ENCODE measurements at places on chromosomes 2 and 18.

DNA sequence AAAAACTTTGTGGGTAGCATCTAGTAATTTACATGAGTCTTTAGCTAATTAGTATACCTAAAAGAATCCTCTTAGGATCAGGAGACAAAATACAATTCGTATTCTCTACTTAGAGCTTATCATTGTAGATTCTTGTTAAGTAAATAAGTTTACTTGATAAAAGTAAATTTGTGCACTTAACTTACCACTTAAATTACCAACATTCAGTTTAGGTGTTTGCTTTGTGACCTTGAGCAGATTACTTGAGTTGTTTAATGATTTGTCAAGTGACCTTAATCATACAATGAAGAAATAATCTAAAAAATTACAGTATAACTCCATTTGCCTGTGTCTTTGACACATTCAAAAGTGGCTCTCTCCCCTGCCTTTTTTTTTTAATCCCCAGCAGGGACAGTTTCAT lies 67.2 kb upstream of the UBXN4 start:
- no peak for DNase-seq

GRCh38 chr18:47899107-47899840 lies 31.2 kb downstream of the SMAD2 start:
- no peak for DNase-seq

DNA sequence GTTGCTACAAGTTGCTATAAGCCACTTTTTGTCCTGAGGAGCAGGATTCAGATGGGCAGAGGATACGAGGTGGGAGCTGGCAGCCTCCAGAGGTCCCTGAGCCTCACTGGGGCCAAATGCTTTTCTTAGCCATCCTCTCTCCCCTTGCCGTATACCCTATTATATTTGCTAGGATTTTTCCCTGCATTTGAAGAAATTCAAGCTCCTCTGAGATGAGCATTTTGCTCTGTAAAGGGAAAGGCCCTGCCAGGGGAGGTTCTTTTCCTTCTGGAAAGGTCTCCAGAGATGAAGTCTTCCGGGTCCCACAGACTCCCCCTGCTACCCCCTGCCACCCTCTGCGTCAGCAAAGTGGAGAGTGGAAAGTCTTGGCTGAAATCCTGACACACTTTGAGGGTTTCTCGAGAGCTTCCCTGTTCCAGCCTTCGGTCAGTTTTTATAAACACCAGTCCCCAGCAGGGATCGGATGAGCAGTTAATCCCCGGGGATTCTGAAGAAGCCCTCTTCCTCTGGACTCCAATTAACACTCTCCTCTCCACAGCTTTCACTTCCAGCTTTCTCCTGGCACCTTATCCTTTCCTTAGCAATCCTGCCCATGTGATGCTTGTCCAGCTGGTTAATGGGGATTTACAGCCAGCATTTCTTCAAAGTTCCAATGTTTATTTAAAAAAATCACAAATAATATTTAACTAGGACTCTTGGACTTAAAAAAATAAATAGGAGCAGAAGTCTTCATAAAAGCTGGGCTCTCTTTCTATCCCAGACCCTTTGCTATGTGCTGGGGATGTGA lies 13.1 kb downstream of the CYRIA start:
- no peak for DNase-seq

DNA sequence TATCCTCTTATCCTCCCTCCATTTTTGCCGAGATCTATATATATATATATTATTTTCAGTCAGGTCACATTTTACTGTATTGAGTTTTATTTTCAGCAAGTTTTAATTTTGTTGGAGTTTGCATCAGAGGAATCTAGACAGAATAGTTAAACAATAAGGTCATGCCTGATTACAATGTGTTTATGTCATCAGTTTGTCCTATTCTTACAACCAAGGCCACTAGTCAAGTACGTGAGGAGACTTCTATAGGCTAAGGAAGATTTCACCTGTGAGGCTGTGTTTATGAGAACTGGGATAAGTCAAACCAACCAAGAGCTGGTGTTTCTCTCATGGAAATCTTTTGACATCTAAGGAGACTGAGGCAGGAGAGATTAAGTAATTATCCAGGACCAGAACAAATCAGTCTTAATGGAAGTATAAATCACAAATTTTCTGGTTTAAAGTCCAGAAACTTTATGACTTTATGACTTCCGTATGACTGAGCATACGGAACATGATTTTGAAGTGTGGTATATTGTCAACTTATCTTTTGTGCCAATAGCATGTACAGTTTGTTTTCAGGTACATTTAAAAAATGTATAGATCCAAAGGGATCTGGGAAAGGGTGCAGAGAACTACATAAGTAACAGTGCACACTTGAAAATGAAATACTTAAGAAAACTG lies 100.0 kb upstream of the DTNA start:
- no peak for DNase-seq

DNA sequence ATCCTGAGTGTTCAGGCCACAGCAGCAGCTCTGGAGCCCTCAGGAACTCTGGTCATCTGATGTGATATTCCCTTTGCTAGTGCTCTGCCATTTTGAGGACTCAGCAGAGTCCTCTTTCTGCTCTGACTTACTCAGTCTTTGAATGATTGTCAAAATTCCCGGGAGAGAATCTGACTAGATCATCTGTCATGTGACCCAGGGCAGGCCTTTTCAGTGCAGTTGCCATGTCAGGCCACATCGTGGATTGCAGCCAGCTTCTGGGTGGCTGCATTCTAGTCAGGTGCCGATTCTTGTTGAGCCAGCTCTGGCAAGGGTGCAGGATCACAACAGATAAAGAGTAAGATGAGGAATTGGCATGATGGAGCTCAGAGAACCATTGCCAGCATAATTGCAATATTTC lies 795.6 kb downstream of the CPS1 start:
- DNase-seq, result no peak

DNA sequence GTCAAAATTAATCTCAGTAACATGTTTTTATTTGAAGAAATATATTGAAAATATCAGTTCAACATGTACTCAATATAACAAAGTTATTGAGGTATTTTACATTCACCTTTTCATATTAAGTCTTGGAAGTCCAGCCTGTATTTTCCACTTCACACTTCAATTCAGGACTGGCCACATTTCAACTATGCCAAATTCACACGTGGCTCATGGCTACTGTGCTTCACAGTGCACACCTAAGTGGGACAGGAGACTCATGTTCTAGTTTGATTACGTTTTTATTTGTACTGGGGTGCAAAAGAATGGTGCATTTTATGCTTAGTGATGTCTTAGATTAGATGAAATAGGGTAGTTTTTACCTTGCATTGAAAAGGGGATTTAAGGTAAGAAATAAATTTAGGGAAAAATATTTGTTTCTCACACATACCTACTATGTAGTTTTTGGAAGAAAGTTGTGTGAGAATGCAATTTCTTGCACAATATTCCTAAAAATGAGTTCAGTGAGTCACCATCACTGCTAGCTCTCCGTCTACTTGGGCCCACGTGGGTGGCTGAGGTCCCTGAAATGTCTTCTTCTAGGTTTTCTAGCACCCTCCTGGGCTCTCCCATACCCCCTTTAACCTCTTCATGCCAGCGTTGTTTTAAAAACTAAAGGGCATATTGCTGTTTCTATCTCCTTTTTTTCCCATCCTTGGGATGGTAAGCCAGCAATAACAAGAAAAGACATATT lies 87.0 kb downstream of the ST6GAL2 start:
- no peak for DNase-seq

GRCh38 chr2:145601361-145601925 lies 1081.5 kb upstream of the ZEB2 start:
- no peak for DNase-seq

DNA sequence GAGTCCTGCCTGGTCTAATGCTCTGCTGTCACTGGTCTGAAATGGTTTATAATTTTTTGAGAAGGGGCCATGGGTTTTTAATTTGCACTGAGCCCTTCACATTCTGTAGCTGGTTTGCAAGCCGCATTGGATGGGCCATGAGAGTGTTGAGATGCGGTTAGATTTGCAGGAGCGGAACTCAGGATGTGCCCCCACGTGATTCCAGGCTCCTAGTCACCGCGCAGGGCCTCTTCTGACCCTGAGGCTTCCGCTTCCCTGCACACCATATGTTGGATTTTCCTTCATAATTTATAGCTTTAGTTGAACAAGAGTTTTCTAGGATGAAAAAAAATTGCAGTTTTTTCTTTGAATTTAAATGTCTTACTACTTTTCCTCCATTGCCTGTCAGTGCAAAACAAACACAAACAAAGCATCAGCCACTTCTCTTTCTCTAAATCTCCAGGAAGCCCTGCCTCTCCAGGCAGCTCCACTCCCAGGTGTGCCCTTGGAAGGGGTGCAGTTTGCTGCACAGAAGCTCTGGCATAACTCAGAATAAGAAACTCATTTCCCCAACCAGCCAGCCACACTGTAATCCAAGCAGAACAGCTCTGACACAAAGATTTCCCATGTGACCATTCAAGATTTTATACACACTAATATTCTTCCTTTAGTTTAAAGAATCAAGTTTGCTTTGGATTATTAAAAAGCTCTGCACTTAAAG lies 18.4 kb upstream of the TPO start:
- DNase-seq, result no peak

DNA sequence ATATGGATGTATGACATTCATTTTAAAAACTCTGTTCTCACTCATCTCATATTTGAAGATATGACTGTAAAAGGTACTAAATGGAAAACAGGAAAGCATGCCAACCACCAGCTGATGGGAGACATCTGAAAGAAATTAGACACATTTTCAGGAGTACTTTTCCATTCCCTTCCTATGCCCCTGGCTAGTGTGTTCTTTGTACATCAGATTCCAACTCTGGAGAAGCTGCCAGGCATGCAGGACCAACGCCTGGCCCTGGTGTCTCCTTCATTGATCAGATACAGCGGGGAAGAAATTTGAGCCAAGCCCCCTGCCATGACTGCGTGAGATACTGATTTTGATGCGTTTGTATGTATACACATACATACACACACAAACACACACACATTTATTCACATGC lies 599.0 kb upstream of the SYT4 start:
- no peak for DNase-seq

DNA sequence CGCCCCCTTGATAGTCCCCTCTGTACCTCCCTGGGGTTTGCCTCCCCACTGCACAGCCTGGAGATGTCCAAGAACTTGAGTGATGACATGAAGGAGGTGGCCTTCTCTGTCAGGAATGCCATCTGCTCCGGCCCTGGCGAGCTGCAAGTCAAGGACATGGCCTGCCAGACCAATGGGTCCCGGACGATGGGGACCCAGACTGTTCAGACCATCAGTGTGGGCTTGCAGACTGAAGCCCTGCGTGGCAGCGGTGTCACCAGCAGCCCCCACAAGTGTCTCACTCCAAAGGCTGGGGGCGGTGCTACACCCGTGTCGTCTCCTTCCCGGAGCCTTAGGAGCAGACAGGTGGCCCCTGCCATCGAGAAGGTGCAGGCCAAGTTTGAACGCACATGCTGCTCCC lies 119.9 kb downstream of the MTCL1 start:
- DNase-seq, result no peak

DNA sequence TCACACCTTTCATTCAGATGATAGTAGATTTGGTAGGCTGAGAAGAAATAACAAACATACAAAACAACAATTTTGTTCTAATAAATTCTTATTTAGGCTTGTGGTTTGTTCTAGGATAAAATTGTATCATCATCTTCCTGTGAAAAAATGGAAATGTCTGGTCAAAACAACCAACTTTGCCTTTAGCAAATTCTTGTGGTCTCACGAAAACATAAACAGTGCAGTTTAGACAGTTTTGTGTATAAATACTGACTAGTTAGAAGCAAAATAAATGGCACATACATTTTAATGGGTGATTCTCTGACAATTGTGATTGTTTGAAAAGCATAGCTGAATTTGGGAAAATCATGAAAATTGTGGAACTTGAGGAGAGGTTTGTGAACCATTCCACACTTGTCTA lies 180.1 kb downstream of the TDRD15 start:
- no peak for DNase-seq

DNA sequence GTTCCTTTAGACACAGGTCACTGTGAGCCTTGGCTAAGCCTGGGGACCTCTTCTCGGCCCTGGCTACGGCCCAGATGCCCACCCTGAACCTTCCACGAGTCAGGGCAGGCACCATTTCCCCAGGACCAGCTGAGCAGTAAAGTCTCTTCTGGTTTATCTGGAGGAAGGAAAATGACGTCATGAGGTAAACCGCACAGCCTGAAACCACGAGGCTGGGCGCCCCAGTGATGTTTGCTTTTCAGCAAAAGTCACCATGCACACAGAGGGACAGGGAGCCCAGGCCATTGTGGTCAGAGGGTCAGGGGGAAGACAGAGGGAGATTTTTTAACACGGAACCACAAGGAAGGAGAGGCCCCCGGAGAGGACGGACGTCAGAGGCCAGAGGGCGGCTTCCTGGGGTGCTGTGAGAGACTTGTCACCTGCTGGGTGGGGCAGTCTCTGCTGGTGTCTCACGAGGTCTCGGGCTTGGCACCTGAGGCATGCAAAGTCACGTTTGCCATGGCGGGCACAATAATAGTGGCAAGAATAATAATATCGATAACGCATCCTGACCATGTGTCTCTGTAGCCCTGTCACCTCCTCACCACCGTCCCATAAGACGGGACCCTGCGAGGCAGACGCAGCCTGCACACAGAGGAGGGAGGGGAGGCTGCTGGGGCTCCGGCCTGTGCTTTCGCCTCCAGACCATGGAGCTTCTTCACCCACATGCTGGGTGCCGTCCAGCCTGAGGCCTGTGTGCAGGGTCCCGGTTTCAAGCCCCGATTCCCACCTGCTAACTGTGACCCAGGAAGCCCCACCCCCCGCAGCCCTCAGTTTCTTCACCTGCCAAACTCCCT lies 33.2 kb upstream of the FOSL2 start:
- peak; percentile 84 for DNase-seq

- DNase-seq, result no peak
Measured at GRCh38 chr2:76867854-76868253, 654.3 kb downstream of the LRRTM4 start.

- DNase-seq, result no peak
Measured at GRCh38 chr2:170886386-170886785, 42.7 kb upstream of the GORASP2 start.

DNA sequence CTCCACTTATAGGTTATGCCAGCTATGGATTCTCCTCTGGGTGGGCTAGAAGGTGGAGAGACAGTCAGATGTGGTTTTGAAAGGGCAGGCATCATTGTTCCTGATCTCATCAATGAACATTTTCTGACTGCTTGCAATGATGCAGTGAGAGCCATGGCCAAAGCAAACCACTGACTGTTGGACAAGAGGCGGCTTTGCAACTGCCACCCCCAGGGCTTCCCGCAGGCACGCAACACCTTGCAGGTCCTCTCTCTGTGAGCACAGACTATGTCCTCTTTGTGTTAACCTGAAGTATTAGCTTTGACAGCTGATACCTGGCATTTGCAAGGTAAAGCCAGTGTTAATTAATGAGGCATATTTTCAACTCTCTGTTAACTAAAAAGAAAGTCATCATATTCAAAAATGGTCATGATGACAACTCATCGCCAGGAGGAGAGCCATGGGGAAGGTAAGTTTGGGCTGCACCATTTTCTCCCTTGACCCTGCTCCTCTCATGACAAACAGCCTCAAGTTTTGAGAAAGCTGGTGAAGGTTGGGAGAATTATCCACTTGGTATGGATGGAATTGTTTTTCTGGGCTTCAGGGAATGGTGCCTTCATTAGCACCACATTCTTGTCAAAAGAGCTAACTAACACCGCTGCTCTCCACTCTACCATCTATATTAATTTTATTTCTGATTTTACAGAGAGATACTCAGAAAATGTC lies 14.9 kb upstream of the FAM124B start:
- DNase-seq, result no peak

All from activated T-cell treated with anti-CD3 and anti-CD28 coated beads, Interleukin-2, amount 50 U/mL, for 24 hours (primary cell).